Stimulated activated naive CD8-positive, alpha-beta T cell treated with anti-CD3 and anti-CD28 coated beads, Interleukin-15, amount 100 ng/mL, for 72 hours (primary cell): ENCODE measurements at places on chromosomes 3 and 15.

GRCh38 chr3:119302697-119303551 lies 8.7 kb downstream of the ARHGAP31 start:
- no peak for DNase-seq

- no peak for DNase-seq
These were observed 6.6 kb downstream of the MAP2K5 start for GRCh38 chr15:67548862-67549651.

DNA sequence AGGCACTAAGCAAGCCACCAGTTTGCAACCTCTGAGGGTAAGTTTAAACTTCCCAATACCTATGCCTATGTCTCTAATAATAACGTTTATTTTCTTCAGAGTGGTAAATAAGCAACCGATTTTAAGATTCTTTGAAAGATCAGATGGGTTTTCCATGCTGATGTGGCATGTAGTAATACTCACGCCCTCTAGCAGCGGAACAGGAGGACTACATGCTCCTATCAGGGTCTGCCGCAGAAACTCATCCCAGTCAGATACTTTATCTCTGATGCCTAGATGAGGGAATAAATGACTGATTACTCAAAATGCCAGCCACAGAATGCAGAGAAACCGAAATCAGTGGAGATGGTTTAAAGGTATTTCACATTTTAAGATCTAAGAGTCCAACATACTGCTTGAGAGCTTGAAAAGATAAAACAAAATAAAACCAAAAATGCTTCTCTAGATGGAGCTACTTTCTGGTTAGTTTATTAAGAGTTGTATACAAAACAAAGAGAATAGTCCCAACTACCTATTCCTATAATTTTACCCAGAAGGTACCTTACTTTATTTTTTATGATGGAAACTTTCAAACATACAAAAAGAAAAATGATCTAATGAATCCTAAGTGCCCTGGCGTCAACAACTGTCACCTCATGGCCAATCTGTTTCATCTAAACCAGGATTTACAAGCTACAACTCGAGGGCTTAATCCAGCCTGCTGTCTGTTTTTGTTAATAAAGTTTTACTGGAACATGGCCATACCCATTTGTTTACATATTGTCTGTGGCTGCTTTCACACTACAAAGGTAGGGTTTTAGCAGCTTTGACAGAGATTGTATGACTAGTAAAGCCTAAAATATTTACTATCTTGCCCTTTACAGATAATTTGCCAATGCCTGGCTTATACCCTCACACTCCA lies 37.5 kb upstream of the STIMATE start:
- peak; percentile 34 for DNase-seq

DNA sequence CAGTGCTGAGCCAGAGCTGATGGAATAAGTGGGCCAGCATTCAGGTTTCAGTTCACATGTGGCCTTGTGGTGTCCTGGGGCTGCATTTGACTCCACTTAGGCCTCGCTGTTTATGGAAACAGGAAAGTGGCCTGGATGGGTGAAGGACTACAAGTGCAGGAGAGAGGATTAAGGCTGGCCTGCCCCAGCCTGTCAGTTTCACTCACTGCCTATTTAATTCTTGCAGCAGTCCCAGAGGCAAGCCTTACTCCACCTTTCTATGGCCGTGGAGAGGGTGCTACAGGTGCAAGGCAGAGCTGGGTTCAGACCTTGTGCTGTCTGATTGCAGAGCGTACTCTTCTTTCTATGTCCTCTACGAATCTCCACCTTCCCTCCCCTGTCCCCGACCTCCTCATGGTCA lies 37.7 kb downstream of the ABHD17C start:
- DNase-seq, result no peak

GRCh38 chr15:85543741-85544155 lies 163.3 kb downstream of the AKAP13 start:
- DNase-seq, result peak; percentile 43

DNA sequence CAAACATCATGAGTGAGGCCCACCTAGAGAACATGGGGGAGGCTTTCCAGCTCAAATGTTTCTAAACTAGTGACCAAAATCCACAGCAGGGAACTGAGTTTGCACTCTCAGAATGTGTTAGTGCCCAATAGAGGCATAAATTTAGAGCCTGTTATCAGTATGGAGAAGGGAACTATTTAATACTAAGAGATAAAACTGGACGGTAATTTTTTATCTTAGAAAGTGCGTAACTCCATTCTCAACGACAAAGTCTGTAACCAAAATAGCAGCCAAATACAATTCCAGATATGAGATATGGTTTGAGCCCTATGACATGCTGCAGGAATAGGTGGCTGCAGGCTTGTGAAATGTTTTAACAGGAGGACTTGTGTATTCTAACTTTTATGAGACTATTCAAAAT lies 3.5 kb downstream of the B3GALNT1 start:
- DNase-seq, result no peak

- DNase-seq, result no peak
These were observed 117.7 kb downstream of the PTPRG start for GRCh38 chr3:61679026-61679425.

DNA sequence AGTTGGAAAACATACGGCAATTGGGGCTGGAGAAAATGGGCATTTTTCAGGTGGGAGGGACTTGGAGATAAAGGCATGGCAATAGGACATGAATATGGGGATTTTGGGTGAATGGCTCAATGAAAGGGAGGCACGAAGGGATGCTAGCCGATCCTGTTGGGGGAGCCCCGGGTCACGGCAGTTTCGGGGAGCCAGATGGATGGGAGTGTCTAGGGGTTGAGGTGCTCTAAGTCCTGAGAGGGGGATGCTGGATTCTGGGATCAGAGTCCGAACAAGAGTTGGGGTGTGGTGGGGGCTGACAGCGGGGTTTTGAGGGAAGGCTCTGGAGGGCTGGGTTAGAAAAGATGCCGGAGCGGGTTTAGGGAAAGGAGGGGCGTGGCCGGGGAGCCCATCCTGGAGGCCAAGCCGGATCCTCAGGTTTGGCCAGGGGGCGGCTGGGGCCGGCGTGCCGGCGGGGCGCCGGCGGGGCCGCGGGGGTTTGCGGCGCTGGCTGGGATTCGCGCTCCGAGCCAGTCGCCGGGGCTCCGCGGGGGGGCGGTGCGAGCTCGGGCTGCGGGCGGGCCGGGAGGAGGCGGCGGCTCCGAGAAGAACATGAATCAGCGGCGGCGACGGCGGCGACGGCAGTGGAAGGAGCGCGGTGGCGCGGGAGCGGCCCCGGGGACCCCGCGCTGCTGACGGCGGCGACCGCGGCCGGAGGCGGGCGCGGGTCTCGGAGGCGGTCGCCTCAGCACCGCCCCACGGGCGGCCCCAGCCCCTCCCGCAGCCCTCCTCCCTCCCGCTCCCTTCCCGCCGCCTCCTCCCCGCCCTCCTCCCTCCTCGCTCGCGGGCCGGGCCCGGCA lies at the start of gene TYRO3:
Gene TYRO3, plus strand, starts transcription at position 813 of the 839 bp plus-strand sequence. CDS start 46 bp downstream, outside the sequence.
- peak; percentile 67 for DNase-seq
